NCI-H1436 treated with DMSO at 0.1 percent for 48 hours (cell line): ENCODE measurements at places on chromosomes 4 and X.

GRCh38 chr4:171924746-171925376, 111.7 kb downstream of the GALNTL6 start:
- DNase-seq: no peak

DNA sequence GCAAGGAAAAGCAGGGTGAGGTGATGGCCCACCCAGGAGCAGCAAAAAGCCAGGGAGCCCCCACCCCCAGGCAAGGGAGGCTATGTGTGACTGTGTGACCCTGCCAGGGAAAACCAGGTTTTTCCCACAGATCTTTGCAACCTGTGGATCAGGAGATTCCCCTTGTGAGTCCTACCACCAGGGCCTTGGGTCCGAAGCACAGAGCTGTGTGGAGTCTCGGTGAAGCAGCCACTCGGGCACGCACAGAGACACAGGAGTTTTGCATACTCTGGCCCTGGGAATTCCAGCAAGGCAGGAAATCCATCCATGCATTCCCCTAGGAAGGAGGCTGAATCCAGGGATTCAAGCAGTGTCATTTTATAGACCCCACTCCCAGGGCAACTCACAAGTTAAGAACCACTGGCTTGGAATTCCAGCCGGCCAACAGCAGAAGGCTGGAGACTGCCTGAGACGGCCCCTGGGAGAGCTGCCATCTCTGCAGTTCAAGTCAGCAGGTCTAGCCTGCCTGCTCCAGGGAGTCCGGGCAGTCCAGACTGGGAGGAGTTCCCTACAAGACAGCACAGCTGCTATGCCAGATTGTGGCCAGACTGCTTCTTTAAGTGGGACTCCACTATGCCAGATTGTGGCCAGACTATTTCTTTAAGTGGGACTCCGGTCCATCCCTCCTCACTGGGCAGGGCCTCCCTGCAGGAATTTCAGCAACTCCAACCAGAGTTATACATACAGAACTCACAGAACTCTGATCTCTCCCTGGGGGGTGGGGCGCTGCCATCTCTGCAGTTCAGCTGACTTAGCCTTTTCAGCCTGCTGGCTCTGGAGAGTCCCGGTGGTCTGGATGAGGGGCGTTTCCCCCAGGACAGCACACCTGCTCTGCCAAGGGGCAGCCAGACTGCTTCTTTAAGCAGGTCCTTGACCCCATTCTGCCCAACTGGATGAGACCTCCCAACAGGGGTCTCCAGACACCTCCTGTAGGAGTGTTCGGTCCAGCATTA, 85.1 kb upstream of the ADAD1 start:
- DNase-seq: no peak

DNA sequence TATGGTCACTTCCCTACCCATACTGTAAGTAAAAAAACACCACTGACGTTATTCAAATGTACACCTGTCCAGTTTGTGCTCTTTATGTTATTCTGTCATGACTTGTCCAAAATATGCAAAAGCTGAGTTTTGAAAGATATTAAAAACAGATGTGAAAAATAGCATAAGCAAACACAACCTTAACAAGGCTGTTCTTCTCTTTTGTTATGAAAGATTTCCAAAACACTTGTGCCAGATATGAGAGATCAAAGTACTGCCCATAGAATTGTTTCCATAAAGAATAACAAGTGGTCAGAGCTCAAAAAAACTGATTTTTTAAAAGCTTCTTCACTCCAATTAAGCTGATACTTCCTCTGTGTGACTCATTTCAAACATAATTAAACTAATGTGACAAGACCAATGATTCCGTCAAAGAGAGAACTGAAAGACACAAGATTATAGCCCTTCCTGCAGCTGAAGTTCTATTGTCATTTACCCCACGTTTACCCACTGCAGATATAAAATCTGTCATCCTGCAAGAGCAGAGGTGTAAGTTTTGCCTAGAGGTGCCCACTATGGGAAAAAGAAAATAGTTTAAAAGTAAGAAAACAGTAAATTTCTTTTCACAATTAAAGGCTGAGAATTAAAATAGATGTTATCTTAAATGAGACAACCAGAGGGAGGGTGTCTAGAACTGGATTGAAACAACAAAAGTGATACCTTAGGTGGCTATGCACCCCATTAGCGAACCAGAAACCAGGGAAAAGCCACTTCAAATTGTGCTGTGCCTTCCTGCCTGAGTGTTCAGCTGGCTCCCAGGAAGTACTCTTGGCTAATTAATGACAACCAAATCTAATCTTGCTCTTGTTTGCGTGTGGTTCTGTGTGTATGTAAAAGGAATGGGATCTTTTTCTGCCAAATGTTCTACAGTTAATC, 30.1 kb downstream of the RASSF6 start:
- DNase-seq: peak; percentile 86

DNA sequence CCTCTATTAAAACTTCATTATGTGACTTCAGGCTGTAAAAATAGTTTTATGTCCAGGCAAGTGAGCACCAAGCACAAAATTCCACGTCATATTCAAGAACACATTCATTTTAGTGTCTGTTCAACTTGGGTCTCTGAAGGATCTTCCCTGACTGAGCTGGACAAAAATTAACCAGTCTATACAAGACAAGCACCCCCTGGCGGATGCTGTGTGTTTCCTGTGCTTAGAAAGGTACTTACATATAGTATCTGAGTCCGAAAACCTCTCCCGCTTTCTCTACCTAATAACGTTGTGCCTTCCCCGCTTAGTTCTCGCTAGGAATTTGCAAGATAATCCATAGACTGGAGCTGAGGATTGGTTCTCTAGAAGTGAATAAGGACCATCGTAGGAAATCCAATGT, 2214.5 kb upstream of the TENM3 start:
- DNase-seq: no peak

DNA sequence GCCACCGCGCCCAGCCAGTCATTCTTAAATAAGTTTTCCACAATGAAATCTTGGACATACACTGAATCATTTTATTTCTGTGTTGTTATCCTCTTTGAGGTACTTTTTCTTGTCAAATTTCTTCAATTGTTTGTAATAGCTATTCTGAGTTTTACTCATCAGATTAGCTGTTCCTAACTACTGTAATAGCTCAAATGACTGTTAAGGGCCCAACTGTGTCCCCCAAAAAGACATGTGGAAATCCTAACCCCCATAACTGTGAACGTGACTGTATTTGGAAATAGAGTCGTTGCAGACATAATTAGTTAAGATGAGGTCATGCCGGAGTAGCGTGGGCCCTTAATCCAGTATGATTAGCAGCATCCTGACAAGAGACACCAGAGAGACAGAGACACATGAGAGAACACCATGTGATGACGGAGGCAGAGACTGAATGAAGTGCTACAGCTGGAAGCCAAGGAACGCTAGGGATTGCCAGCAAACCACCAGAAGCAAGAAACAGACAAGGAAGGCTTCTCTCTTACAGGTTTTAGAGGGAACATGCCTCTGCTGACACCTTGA, 22.9 kb downstream of the ACOT9 start:
- DNase-seq: no peak

DNA sequence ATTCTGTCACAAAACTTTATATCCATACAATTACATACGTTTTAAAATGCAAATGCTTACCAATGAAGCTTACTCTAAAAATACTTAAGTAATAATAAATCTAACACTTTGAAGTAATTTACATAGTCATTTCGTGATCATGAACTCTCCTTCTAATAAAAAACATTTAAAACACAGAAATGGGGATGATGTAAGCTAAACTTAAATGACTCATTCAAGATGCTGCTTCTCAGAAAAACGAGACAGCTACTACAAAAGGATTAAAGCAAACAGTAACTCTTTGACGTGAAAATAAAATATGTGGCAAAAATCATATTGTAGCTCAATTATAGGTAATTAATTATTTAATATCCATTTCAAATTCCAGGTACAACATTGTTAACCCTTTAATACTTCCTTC, 148.7 kb downstream of the FGF16 start:
- no peak for DNase-seq

GRCh38 chr4:123325241-123325681, 71.3 kb upstream of the SPRY1 start:
- no peak for DNase-seq

- DNase-seq: no peak
These were observed 377.3 kb downstream of the ARAP2 start for GRCh38 chr4:35867057-35867456.

GRCh38 chr4:182585321-182585720, 331.9 kb downstream of the DCTD start:
- no peak for DNase-seq
